Activated T-cell treated with anti-CD3 and anti-CD28 coated beads, Interleukin-2, amount 50 U/mL, for 72 hours (primary cell): ENCODE measurements at places on chromosomes 2 and 18. TPM values are rescaled to one million over a fixed set of nuclear protein-coding genes. Genes with fewer than 3 reads are reported as not detected.

DNA sequence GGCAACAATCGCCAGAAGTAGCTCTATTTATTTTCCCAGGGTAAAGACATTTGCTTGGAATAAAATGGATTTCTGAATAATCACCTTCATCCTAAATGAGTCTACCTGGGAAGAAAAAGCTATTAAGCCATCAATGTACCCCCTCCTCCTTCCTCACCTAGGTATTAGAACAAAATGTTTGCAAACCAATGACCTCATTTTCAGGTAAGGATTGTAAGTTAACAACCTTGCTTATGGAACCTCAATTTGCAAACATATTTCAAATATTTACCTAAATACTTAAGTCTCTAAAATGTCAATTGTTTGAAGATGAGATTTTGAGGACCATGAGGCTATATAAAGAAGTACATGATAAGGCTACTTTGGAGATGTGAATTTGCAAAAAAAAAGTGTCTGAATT lies 43.9 kb downstream of the CAVIN2 start:
- no peak for DNase-seq

DNA sequence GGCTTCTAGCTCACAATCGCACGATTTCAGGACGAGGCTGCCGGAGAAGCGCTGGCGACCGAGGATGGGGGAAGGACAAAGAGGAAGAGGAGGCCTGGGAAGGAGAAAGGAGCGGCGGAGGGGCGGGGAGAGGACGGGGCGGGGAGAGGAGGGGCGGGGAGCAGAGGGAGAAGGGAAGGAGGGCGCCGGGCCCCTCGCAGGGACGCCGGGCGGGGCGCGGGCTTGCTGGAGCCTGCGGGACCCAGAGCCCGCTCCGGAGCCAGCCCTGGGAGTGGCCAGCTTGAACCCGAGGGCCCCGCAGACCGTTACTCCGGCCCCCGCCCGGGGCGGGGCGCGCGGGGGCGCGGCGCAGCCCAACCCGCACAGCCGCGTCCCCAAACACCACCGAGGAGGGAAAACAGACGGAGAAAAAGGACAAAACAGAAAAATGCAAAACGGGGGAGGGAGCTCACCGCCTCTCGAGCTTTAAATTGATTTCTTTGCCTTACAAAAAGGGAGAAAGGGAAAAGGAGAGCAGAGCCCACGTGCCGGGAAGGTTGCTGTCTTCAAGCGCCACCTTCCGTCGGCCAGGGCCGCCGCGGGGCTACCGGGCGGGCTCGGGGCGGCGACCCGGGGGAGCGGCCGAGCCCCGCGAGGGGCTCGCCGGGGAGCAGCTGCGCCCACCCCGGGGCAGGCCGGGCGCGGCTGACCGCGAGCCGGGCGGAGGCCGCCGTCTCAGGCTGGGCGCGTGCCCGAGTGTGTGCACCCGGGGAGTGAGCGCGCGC lies 781 bp upstream of the SOX11 start:
- no peak for DNase-seq

DNA sequence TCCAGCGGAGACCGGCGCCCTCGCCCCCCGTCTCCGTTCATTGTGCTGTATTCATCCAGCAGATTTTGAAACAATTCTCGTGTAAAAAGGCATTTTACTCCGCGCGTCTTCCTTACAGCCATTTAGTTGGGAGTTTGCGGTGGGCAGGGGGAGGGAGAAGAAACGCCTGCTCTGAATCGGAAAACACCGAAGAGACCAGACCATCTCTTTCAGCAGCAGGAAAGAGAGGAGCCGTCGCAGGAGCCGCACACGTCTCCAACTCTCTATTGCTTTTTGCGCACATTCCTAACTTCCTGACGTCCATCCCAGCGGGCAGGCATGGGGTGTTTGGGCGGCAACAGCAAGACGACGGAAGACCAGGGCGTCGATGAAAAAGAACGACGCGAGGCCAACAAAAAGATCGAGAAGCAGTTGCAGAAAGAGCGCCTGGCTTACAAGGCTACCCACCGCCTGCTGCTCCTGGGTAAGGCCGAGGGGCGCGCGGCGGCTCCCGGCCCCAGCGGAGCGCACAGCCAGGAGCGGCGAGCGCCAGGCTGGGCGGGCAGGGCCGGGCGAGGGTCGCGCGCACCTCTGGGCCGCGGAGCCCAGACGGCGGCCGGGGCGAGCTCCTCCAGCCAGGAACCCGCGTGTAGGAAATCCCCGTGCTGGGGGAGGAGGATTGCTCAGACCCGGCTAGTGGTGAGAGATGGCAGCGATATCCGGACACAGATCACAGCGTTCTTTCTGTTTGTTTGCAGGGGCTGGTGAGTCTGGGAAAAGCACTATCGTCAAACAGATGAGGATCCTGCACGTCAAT lies 63.2 kb downstream of the GNAL start:
- DNase-seq, result peak; percentile 22

- no peak for DNase-seq
Observed at GRCh38 chr2:60067006-60067405, 486.4 kb downstream of the BCL11A start.

DNA sequence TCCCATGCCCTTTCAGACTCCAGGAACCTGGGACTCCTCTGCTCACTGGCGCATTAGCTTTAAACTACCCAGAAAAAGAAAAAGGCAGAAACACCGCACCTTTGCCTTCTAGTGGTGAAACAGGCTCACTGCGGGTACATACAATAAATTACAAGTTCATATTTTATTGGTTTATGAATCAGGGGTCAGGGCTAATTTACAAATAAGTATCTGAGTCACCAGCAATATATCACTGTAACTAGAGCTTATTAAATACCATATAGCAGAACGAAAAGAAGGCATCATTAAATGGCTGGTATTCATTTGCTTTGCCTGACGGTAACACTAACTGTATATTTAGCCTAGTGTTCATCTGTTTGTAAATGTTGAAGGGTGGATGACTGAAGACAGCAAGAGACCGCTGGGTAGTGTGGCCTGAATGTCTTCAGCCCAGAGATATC lies 26.9 kb upstream of the DTNB start:
- peak; percentile 36 for DNase-seq

- DNase-seq, result no peak
Observed at GRCh38 chr18:13232971-13233786, 14.6 kb downstream of the LDLRAD4 start.

Gene TUBA3E
- not detected for total RNA-seq

Gene GRHL1
- 0.83 TPM for total RNA-seq

Gene BOLL
- total RNA-seq, result 0.10 TPM

Gene MC4R
- total RNA-seq, result not detected

Gene CHPF
- total RNA-seq, result 24.7 TPM

Gene GPR39
- not detected for total RNA-seq

Gene ERMN
- total RNA-seq, result 2.8 TPM

Gene DOK6
- not detected for total RNA-seq

Gene ACKR3
- 1.0 TPM for total RNA-seq

Gene TTR
- not detected for total RNA-seq
